ENCODE measurements at places on chromosomes 13 and 19. TPM values are rescaled to one million over a fixed set of nuclear protein-coding genes. Genes with fewer than 3 reads are reported as not detected.

GRCh38 chr19:35733180-35734125 lies 8.8 kb downstream of the IGFLR1 start:
- no peak for ATAC-seq

DNA sequence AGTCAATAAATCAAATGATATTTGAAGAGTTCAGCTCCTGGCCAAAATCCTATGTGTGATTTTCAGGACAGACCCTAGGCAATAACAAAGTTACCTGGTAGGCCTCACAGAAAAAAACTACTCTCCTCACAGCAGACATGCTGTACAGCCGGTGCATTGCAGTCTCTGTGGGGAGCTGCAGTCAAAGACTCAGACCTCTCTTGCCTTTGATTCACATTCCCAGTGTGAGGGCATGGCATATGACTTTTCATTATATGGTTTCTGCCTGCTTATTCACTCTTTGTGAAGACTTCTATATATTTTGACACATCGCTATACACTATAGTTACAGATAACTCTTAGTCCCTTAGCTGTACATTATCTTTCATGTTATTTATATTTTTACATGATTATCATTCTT lies 2684.3 kb upstream of the PCDH20 start:
- no peak for ATAC-seq

- ATAC-seq = peak; percentile 50
Observed at GRCh38 chr19:23957660-23958281, 43.1 kb downstream of the ZNF726 start.

IZUMO1 gene
- 0.14 TPM for total RNA-seq

SELENOV gene
- total RNA-seq = 0.27 TPM

GRCh38 chr13:32409561-32410421 lies 18.1 kb downstream of the N4BP2L1 start:
- peak; percentile 95 for ATAC-seq

- ATAC-seq = peak; percentile 2
Observed at GRCh38 chr13:102597029-102597961, 509 bp downstream of the TPP2 start.
